Stimulated activated CD4-positive, alpha-beta T cell treated with anti-CD3 and anti-CD28 coated beads, TNF-alpha, amount 100 ng/mL, for 4 hours (primary cell): ENCODE measurements at places on chromosomes 3 and 15.

DNA sequence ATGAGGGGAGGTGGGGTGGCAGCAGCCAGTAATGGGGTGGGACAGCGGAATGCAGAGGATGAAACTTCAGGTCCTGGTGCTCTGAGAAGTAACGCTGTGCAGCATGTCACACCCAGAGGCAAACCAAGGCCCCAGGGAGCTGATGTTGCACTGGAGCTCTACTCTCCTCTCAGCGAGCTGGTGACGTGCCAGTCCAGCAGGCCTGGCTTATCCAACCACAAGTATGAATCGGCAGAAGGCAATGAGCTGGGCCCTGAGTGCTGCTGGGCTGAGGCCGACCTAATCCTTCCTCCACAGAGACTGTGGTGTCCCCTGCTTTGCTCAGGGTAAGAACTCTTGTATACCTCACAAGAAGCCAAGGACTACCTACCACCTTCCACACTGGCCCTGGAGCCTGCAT, 30.5 kb downstream of the CD86 start:
- DNase-seq = no peak

DNA sequence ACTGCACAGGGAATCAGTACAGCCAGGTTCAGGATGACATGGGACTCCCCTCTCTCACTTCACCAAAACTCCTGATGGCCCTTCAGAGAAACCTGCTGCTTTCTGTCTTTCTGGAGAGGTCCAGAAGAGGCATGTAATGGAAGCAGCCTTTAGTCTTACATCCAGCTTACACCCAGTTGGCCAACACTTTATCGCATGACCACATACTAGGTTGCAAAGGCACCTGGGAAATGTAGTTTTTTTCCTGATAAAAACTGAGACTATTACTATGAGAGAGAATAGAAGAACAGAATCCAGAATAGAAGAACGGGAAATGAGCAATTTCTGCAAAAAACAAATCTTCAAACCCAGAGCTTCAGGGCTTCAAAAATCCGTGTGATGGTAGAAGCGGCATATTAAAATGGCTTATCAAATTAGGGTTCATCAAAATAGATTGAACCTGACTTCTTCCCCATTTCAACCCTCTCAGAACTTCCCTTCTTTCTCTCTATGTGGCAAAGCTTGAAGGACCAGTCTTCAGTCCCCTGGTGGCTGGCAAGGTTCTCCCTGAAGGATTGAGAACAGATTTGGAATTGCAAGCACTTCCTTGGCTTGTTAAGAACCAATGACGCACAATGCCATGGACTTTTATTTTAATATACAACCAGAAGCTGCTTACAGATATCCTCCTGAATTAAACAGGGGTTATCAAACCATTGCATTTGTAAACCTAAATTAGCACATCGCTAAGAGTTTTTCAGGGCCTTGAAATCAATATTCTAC, 34.4 kb downstream of the CORO2B start:
- no peak for DNase-seq

GRCh38 chr3:161602475-161602874, 105.9 kb downstream of the OTOL1 start:
- DNase-seq = no peak

DNA sequence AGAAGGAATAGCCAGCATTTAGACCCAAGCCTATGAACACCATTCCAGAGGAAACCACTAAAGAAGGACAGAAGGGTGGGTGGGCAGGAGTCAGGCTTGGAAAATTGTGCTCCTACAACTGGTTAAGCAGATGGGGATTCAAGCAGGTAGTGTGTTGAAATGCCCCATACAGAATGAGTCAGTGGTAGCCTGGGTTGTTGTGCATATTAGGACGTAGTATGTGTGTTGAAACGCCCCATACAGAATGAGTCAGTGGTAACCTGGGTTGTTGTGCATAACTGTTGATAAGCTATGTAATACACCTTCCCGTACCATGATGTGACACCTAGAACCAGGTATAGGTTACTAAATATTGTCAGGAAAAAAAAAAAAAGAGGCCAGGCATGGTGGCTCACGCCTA, 34.0 kb downstream of the MINDY4B start:
- no peak for DNase-seq

- no peak for DNase-seq
These were observed 36.2 kb upstream of the MGLL start for GRCh38 chr3:127858521-127858920.

GRCh38 chr3:107985496-107985895, 105.3 kb downstream of the CD47 start:
- no peak for DNase-seq

- DNase-seq = no peak
These were observed 55.6 kb downstream of the CASR start for GRCh38 chr3:122239112-122239511.

DNA sequence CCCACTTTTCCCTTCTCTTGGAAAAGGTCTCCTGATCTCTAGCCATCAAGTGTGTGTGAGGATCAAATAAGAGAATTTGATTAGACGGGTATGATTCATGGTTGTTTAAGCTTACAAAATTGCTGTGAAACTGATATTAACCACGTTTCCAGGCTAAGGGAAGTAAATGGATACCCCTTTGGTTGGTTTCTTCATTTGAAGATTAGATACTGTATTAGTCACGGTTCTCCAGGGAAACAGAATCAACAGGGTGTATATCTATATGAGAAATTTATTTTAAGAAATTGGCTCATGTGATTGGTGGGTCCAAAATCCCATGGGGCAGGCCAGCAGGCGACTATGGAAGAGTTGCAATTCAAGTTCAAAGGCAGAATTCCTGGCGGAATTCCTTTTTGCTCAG, 112.7 kb upstream of the SELENOK start:
- no peak for DNase-seq

DNA sequence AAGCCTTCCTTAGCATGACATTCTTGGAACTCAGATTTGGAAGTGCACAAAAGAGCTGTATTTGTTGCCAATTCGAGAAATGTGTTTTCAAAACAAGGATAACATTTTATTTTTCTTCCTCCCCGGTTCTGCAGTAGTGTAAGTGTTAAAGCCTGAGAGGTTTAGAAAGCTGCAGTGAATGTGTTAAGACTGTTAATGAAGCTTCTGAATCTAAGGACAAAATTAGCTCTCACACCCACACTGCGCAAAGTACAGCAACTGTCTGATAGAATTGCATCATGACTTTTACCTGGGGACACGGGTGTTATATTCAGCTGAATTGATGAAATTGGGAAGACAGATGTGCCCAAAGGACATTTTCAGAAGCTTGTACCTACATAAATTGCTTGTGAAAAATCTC, 344.4 kb downstream of the CADM2 start:
- no peak for DNase-seq

GRCh38 chr3:128307029-128307633, 153.8 kb downstream of the EEFSEC start:
- no peak for DNase-seq

DNA sequence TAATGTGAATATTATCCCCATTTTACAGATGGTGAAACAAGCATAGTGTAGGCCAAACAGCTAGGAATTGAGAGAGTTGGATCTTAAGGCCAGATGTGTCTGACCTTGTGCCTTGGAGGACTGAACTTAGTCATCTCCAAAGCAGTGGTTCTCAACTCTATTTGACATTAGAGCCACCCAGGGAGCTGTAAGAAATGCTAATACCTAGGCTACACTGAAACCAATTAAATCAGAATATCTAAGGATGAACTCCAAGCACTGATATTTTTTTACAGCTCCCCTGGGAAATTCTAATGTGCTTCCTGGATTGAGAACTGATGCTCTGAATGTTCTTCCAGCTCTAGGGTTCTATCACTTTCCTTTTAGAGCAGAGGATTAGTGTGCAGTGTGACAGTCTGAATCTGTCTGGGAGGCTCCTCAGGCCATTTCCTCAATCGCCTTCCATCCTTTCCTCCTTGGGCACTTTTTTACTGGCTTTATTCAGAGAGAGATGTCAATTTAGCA, 32.3 kb downstream of the POLR2M start:
- DNase-seq = no peak

DNA sequence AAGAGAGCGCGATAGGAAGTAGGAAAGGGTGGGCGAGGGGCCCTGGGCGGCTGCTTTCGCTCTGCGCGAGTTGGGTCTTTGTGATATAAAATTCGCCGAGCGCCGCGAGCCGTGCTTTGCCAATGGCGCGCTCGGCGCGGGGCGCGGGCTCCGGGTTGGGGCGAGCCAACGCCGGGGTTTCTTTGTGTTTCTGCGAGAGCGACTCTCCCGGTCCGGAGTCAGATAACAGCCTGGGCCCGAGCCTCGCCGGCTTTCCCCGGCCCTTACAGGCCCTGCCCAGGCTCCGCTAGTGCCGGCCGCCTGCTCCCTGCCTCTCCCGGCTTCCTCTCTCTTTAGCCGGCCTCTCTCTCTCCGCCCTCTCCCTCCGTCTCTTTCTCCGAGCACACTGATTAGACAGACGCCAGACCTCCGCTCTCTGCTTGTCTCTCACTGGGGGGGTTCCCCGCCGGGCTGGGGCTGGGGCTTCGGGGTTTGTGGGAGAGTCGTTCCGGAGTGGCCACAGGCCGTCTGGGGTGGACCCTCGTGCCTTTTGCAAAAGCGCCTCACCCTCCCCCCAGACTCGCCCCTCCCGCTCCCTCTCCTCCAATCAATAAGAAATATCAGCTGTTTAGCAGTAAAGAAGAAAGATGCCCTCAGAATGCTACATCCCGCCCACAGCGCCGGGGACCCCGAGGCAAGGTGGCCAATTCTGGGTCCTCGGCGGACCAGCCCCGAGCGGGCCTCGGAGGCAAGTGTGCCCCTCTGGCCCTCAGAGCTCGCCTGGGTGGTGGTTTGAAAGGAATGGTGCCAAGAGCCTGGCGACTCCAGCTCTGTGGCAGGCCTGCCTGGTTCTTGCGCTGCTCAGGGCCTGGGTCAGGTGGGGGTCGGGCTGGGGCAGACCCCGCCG, 2.9 kb downstream of the NR2F2 start:
- DNase-seq = no peak

DNA sequence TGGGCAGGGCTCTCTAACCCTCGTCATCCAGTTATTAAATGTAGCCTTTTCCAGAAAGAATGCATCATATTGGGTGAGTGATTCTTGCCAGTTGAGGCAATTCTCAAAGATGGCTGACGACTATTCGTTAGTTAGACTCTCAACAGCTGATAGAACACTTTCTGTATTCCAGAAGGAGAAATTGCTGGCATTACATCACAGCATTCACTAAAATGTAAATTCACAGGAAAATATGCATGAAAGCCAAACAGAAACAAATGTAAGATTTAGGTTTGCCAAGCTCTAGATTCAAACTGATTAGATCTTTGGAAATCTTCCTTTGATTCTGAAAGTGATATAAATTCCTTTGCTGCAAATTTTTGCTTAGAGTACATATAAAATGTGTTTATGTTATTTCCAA, 1501.0 kb downstream of the SI start:
- DNase-seq = no peak

DNA sequence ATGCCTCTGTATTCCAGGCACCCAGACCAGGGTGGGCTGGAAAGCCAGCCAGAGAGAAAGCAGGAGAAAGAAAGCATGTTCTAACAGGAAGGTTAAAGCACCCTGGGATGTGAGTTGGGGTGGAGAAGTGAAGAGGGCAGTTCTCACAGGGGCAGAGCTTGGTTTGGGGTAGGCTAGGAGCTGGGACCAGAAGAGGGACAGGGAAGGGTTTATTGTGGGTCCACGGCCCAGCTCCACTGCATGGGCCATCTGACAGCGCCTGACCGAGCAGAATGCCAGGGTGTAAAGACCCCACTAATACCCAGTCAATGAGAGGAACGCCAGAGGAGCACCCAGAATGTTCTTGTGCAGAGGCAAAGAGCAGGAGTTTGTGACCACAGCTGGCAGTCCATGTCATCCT, 27.1 kb upstream of the MAGEF1 start:
- no peak for DNase-seq

DNA sequence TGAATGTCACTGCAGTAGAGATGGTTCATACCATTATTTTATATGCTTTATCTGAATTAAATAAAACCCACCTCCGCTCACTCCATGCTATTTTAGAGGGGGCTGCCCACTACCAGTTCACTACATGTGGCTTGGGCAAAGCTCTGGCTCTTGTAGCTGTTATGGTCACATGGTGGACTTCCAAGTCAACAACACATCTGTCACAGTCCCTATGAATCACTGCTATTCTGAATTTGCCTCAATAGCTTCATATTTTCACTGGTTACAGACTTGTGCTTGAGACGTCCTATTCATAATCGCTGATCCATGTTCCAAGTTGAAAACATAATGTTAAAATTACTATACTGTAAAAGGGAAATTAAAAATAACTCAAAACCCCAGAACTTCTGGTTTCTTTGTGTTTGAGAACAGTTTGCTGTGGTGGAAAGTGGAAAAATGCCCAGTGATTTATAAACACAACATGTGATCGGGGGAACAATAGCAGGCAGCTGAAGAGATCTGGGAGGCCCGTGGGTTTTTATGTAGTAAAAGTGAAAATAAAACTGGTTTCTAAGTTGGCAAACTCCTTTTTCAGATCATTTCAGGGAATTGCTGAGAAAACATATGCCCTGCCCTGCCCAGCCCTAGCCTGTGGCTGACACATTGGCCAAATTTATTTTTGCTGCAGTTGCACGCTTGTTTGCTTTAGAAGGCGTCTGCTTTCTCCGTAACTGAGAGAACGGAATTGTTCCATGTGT, 128.8 kb upstream of the PRR23C start:
- DNase-seq = no peak

DNA sequence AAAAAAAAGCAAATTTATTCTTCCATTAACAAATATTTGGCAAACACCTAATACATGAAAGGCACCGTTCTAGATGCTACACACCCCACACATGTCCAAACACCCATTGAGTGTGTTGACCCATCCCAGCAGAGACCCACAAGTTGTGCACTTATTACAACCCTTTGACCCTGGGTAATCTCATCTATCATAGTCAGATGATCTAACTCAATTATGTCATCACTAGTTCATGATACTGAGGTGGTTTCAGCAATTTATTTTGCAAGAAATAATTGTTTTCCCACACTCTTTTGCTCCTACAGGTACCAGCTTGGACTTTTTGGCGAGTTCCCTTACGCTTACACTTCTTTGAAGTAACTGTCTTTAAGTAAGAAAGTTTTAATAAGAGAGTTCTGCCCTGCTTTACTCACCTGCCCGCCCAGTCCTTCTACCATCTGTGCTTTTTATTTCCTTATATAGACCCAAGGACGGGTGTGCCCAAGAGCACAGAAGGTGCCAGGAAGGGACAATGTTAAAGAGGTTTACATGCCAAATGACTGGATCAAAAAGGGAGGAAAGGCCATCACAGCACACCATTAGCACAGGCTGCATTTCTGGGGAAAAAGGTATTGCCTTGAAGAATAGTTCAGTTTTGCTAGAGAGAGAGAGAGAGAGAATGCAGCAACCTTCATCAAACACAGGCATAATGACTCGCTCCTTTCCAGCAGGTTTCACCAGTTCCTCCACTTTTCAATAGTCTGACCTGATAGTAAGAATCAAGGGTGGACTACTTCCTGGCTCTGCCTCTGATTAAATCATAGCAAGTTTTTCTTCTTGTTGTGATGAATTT, 54.5 kb upstream of the ATP11B start:
- DNase-seq = no peak
